ENCODE measurements at places on chromosomes 1 and 21.
A peak's percentile ranks its signal among the peaks of the same experiment; 100 is the strongest.

DNA sequence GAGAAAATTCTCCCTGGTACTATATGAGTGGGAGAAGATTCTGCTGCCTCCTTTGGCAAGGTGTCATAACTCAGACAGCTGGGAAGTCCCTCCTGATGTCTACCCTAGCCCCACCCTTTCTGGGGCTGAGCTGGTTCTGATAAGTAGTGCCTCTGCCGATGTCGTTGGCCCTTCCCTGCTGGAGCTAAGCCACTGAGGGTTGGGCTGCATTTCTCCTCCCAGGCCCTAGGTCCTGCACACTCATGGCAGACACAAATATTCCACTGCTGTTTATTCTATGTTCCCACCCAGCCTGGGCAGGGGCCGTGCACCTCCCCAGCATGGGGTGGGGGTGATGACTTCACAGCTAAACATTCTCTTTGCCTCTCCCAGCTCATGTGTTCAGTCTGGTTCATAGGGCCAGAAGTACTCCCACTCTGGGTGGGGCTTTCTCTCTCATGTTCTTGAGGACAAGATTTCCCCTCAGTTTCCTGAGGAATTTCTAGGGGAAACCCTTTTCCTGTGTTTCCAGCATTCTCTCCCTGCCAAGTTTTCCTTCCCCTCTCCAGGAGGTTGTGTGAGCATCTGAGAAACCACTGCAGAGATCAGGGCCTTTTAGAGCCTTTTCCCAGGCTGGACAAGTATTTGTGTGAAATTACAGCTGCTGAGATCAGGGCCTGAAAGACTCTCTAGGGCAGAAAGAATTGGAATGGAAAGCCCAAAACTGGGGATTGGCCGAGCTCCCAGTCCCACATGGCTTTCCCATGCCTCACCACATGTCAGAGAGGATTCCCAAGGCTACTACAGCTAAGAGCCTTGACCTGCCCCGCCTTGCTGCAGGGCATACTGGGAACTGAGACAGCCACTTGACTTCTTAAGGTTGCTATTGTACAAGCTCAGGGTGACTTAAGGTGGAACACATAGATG, 66.2 kb downstream of the ATP2B4 start:
- DNase-seq: peak; percentile 88

GRCh38 chr21:16509476-16509875, 779.7 kb downstream of the USP25 start:
- DNase-seq: no peak

DNA sequence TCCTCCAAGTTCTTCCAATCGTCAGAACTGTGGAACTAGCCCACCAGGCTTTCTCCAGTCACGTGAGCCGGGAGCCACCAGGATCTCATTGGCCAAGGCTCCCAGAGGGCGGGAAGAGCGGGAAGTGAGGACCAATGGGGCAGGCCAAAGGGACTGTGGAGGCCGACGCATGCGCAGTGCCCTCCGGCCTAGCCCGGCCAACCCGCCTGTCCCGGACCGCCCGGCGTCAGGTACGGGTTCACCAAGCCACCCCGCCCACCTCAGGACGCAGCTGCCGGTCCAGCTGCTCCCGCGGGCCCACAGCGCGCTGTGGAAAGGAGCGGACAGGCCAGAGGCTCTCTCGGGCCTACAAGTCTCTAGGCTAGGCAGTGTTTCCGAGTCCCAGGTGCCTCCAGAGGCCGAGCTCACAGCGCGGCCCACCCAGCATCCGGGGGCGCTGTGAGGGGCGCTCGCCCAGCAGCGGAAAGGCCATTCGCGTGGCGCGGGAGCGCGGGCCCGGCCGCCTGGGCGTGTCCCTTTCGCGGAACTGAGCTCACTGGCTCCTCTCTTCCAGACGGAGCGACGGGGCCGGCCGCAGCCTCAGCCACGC, 10.9 kb downstream of the OR14I1 start:
- DNase-seq: no peak

- DNase-seq: no peak
Measured at GRCh38 chr1:178408871-178409270, 87.9 kb downstream of the CLEC20A start.

- DNase-seq: no peak
Measured at GRCh38 chr1:43184995-43185394, 12.9 kb downstream of the CFAP57 start.

GRCh38 chr1:203492082-203492747, 1.7 kb upstream of the OPTC start:
- no peak for DNase-seq

- no peak for DNase-seq
Measured at GRCh38 chr1:161740921-161741320, 8.7 kb upstream of the DUSP12 start.

DNA sequence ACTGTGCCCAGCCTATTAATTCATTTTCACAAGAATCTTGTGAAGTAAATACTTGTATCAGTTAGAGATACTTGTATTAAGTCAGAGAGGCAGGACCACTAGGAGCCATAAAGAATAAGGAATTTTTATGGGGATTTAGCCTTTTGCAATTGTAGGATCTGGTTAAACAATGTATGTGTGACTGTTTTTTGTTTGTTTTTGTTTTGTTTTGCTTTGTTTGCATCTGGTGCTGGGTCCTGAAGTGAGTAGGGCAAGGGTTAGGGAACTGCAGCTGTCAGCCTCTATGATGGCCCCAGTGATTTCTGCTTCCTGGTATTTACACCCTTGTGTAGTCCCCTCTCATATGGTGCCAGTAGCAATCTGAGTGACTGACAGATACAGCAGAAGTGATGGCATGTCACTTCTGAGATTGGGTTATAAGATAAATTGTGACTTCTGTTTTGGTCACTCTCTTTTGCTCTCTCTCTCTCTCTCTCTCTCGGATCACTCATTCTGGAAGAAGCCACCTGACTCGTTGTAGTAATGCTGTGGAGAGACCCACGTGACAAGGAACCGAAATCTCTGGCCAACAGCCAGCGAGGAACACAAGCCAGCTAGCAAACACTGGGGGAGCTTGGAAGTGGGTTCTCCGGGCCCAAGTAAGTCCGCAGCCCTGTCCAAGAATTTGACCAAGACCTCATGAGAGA, 96.2 kb upstream of the MARK1 start:
- no peak for DNase-seq

GRCh38 chr1:158652721-158653334, 33.7 kb downstream of the SPTA1 start:
- DNase-seq: no peak

DNA sequence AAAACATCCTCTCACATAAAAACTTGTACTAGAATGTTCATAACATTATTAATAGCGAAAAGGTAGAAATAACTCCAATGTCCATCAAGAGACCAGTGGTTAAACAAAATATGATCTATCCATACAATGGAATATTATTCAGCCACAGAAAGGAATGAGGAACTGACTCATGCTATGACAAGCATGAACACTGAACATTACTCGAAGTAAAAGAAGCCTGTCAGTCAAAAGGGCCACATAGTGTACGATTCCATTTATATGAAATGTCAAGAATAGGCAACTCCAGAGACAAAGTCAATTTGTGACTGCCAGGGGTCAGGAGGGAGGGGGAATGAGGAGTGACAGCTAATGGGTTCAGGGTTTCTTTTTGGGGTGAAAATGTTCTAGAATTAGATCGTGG, 2.3 kb downstream of the VPS26C start:
- DNase-seq: no peak

DNA sequence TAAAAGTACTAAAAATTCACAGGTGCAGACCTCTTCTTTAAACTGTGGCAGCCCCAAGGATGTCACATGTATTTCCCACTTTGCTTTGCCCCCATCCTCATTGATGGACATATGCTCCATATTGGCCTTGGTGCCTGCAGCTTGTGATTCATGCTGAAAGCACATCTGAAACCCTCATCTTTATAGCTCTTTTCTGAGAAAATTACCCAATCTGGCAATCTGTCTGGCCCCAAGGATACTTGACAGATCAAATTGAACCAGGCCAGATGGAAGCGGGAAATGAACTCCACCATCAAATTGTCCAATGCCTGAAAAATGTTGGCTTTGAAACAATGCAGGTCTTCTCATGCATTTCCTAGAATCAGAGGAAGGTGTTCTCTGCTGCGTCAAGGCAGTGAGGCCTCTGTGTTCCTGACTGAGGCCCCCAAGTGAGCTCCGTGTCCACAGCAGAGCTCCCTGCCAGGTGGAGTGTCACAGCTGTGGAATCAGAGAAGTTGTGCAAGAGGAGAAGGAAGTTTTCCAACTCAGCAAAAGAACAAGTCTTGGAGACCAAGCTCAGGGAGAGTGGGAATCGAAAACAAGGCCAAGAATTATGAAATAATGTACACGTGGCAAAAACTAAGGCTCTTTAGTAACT, 323.7 kb downstream of the PLPP3 start:
- DNase-seq: peak; percentile 82

- no peak for DNase-seq
Measured at GRCh38 chr1:99170516-99170915, 93.8 kb upstream of the PLPPR4 start.

GRCh38 chr21:38921511-38922251, 116.0 kb downstream of the ETS2 start:
- DNase-seq: no peak

GRCh38 chr1:31315902-31316301, 19.1 kb downstream of the ZCCHC17 start:
- no peak for DNase-seq

GRCh38 chr21:33063907-33064622, 5.9 kb upstream of the OLIG1 start:
- no peak for DNase-seq

DNA sequence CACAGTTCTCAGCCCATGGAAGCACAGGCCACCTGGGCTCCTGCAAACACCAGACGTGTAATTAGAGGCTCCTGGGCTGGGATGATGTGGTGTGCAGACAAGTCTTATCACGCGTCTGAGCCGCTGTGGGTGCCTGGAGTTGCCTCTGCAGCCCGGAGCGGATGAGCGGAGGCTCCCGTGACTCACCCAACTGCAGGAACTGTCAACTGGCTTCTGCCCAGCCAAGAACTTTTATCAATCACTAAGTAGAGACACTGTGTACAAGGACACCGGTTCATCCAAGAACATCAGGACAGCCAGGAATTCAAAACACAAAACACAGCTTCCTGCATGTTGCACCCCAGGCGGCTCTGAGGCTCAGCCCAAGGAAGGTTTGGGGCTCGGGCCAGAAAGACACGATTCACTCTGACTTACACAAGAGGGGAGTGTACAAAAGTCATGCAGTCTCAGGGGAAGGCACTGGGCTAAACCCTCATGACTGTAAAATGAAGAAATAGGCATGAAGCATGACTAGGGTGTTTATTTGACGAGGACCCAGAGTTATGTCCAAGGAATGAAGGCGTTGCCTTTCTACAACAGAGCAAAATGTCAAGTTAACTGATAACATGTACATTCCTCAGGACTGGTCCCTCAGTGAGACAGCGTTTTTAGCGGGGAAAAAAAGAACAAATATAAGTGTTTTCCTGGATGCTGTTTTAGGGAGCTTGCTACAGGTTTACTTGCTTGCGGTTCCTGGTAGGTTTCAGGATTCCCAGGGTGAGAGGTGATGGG, 21.1 kb downstream of the ERRFI1 start:
- DNase-seq: no peak

- DNase-seq: peak; percentile 66
Measured at GRCh38 chr1:58785442-58786058, 1.7 kb upstream of the JUN start.

GRCh38 chr1:37175666-37176215, 141.4 kb upstream of the GRIK3 start:
- DNase-seq: no peak

DNA sequence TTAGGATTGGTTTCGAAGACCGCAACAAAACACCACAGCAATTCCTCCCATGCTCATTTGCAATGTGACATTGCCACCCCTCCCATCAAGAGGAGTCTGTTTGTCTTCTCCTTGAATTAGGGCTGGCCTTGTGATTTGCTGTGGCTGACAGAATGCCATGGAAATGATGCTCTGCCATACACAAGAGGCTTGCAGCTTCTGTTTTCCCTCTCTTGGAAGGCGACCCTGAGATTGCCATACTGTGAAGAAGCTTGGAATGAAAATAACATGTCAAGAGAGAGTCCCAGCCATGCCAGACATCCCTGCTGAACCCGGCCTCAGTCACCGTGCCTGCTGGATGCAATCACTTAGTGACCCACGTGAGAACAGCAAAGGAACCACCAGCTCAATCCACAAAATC, 212.4 kb downstream of the CRB1 start:
- no peak for DNase-seq

DNA sequence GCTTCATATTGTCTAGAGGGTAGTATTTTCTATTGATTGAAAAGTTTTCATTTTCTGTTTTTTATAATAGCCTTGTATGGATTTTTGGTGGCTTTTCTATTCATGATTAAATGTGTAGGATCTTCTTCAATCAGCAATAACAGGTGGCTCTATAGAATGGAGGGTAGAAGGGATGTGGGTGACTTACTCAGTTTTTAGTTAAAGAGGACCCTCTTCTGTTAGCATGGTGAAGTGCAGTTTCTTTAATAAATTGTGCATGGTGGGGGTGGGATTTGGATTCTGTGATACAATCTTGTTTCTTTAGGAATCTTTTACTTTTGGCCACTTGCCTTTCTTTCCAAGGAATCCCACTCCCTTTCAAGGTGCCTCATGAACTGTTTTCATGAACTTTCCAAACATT, 64.7 kb downstream of the SLC35A3 start:
- DNase-seq: no peak

- DNase-seq: no peak
Measured at GRCh38 chr1:8663915-8664329, 153.5 kb downstream of the RERE start.

GRCh38 chr1:26350701-26351589, 3.0 kb downstream of the CRYBG2 start:
- DNase-seq: no peak

DNA sequence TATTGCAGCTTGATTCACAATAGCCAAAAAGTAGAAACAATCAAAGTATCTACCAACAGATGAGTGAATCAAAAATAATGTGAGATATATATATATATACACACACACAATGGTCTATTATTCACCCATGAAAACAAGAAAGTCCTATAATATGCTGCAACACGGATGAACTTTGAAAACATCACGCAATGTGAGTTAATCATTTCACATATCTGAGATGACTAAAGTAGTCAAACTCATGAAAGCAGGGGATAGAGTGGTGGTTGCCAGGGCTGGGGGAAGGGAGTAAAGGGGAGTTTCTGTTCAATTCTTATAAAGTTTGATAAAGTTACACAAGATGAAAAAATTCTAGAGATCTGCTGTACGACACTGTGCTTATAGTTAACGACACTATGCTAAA, 1234.8 kb downstream of the MRPL39 start:
- no peak for DNase-seq

GRCh38 chr1:109116286-109116685, 2.4 kb downstream of the ELAPOR1 start:
- no peak for DNase-seq

DNA sequence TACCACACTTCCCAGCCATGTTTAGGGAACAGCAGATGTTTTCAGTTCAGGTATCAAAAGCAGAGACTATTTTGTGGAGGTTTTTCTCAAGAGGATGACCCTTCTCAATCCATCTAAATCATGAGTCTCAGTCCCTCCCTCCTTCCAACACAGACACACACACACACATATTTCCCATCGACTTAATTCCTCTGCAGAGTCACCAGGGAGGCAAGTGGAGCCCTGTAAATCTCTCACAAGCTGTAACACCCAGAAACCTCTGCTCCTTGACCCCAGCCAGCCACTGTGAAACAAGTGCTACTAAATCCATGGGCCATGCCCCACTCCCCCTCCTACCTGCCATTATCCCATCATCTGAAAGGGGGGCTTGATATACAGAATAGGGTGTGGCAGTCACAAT, 10.6 kb upstream of the KCND3 start:
- no peak for DNase-seq
